Retinal pigment epithelial cell (primary cell): ENCODE measurements at places on chromosomes 4 and X.

GRCh38 chr4:138758876-138759553 is 256.6 kb upstream of the NOCT start:
- DNase-seq = no peak

DNA sequence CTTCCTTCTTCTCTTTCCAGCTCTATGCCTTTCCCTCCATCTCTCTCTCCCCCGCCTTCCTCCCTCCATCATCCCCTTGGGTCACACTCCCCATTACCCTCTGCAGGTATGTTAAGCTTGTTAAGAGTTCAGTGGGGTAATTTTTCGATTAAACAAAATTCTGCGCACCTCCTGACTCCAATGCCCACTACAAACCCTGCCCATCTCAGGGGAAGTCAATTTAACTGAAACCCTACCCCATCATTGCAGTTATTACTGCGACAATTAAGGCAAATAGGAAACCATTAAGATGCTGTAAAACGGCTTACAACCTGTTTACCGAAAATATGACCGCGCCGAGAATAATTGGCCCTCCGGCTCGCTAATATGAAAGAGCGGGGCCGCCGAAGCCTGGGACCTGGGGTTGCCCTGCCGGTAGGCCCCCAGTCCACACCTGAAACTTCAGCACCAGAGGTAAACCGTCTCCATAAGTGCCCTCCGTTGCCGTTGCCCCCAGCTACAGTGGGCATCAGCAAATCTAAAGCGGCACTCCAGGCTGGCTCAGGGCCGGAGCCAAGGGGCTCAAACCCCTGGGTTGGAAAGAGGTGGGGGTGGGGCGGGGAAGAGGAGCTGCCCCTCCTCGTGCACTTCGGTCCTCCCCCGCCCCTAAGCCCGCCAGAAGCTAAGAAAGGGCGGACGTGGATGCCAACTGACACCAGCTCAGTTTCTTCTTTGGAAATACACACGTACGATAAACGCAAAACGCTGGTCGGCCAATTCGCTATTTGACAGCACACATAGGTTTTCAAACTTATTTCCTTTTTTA is 4.8 kb downstream of the ARX start:
- DNase-seq = no peak

- no peak for DNase-seq
Measured at GRCh38 chrX:132877954-132878536, 80.4 kb downstream of the HS6ST2 start.

DNA sequence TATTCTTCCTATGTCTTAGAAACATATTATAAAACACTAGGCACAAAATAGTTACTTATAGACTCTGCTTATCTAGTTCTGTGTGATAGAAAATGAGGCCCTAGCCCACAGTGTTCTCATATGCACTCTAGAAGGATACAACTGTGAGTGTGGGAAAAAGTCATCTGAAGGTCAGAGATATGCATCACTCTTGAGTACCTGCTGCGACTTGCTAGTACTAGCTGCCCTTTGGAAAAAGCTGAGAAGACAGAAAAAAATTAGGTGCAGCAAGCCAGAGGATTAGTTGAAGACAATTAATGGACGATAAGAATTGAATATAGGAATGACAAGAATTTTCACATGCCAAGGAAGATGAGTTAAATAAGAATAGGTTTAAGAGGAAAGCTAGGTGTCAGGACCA is 61.3 kb downstream of the MTHFD2L start:
- no peak for DNase-seq

DNA sequence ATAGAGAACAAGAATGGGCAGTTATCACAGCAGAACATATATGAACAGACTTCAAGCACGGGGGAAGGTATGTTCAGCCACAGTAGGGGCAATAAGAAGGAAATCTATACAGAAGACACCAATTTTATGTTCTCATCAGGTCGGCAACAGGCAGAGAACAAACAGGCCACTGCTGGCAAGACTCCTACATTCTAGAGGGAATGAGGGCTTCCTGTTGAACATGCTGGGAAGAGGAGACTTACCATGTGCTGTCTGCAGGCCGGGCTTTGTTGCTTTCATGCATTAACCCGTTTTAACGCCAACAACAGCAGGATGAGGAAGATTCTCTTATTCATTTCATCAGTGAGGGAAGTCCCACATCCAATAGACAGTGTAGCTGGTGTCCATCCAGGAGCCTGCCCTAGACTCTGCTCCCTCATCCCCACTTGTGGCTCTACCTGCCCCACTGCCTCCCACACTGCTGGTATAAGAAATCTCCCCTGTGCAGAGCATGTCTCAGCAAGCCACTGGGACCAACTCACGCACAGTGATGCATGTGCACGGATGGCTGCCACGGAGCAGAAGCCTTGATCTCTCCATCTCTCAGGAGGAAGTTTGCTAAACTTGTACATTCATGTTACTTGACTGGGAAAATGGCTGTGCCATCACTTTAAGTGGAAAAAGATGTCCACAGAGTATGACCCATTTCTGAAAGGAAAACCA is 84.5 kb downstream of the ACOX3 start:
- DNase-seq = no peak

DNA sequence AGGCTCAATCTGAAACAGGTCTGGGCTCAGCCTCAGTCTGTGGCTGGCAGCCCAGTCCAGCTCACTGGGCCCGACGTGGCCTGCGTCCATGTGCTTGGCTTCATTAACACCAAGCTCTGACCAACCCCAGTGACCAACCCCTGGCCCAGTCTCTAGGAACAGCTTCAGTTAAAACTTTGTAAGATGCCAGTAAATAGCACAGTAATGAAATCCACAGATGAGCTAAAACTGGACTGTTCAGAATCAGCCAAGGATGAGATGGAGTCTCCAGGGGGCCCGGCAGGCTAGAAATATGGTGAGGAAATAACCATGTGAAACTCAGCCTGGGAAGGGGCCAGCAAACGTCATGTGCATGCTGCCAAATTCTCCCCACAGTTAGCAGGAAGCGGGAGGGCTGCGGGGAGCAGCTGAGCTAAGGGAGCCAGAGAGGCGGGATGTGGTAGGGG is 37.1 kb upstream of the XPNPEP2 start:
- no peak for DNase-seq
